ENCODE measurements at places on chromosomes 1 and 21. TPM values are rescaled to one million over a fixed set of nuclear protein-coding genes. Genes with fewer than 3 reads are reported as not detected.

Gene TRNP1
- 3.0 TPM for total RNA-seq

Gene ARHGAP29
- 0.07 TPM for total RNA-seq

Gene MAP10
- 0.95 TPM for total RNA-seq

Gene HOOK1
- 3.9 TPM for total RNA-seq
